ENCODE measurements at places on chromosomes 1 and 21. TPM values are rescaled to one million over a fixed set of nuclear protein-coding genes. Genes with fewer than 3 reads are reported as not detected.

DNA sequence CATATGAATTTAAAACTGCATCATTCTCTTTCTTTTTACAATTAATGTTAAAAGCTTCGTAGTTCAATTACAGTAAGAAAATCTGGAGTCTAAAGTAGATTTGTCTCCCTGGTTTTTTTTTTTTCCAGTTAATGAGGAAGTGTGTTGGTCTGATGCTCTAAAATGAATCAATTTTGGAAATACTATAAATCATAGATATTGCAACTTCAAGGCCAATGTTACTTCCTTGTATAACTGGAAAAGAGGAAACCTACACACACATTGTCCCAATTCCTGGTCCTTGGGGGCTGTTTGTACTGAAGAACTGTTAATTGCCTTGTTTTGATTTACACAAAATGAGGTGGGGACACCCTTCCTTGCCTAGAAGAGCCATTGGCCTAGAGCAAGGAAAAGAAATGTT, 107.2 kb downstream of the RGS2 start:
- no peak for DNase-seq

- DNase-seq: no peak
Measured at GRCh38 chr1:41862384-41863221, 56.1 kb downstream of the HIVEP3 start.

DNA sequence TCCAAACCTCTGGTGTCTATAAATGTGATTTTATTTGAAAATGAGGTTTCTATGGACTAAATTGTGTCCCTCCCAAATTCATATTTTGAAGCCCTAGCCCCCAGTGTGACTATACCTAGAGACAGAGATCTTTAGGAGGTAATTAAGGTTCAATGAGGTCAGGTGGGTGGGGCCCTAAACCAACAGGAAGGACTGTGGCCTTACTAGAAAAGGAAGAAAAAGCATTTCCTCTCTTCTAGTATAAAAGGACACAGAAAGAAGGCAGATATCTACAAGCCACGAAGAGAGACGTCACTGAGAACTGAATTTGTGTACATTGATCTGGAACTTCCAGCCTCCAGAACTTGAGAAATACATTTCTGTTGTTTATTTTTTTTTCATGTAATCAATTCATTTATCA, 123.1 kb upstream of the RUNX1 start:
- no peak for DNase-seq

DNA sequence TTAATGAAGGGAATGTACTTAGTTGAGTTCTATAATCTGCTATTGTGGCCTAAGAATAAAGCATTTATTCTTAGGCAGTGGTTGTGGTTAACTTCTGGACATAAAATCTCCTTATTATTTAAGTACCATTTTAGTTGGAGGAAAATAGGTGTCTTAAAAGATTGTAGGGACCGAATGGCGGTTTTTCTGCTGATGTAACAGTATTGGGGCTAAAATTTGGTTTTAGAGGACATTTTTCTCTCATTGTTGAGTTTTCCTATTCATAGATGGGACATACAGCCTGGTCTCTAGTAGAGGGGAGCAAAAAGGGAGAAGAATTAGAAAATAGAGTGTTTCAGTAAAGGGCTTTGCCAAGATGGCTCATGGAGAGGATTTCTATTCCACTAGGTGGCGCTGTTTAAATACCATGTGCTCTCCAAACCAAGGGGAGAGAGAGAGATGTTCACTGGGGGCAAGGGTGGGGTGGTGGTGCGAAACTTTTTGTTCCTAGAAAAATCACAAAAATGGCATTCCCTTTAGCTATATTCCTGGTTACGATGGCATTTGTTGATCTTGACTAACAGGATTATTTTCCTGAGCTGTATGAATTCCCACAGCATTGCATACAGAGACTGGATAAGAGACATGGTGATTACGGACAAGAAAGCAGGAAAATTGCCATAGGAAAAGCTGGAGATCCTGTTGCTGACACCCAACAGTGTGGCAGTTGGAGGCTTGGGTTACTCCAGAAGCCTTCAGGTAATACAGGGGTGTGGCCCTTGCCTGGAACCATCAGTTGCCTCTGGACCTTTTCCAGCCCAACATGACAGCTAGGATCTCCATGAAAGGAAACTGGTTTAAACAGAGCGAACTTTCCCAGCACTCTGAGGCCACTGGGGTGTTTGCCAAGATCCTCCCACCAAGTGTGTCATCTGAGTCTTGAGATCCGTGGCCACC, 18.2 kb upstream of the FCGR2A start:
- DNase-seq: peak; percentile 51

DNA sequence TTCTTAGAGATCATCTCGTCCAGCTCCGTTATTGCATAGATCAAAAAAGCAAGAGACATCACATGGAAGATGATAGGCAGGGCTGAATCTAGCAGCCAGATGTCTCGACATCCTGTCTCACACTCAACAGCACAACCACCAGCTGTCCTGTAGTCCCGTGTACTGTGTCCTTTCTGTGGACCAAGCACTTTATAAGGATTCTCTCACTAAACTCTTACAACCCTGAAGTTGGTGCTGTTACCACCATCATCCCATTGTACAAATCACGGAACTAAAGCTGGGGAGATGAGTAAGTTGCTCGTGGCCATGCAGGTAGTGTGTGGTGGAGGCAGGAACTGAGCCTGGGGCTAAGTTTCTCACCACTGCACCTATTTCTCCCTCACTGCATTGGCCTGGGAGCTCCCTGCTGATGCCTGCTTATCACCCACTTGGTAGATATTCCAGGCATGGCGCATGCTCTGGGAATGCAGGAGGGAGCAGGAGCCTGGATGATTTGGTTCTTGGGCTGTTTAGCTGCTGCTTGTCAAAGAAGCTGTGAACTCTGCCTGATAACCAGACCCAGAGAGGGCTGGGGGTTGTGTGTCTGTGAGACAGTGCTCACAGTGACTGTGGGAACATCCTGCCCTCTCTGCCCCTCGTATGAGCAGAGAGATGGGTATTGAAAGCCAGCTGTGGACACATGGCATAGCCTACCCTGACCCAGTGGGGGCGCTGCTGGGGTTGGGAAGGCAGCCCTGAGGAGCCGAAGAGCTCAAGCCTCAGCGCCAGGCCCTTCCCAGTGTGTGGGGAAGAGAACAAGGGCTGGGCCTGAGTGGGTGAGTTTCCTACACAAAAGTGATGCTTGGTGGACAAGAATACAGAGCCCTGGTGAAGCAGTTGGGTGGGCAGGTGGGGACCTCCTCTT, 13.6 kb downstream of the PPFIA4 start:
- DNase-seq: no peak

The TMEM79 gene
- total RNA-seq: 1.5 TPM

The HAPLN2 gene
- total RNA-seq: 0.39 TPM

All from CD8-positive, alpha-beta T cell (primary cell).